ENCODE measurements at places on chromosomes 4 and X.

GRCh38 chrX:27276751-27277150 is 186.4 kb downstream of the PPP4R3C start:
- DNase-seq = no peak

- DNase-seq = no peak
Observed at GRCh38 chrX:103101299-103102042, 8.5 kb upstream of the NXF3 start.

- no peak for DNase-seq
Observed at GRCh38 chrX:5876984-5877596, 351.6 kb downstream of the NLGN4X start.

- DNase-seq = no peak
Observed at GRCh38 chrX:152652060-152652459, 14.4 kb downstream of the GABRQ start.

DNA sequence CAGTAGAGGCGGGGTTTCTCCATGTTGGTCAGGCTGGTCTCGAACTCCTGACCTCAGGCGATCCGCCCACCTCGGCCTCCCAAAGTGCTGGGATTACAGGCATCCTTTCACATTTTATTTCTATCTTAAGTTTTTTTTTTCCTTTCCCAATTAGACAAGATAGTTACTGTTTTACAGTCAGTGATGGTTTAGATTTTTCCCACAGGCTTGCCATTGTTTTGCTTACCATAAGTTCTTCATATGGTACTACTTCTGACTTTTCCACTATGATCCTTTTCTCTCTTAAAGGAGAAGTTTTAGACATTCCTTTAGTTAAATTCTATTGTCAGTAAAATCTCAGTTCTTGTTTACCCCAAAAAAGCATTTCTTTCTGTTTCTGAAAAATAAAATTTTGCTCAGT is 462.6 kb downstream of the CENPC start:
- no peak for DNase-seq

DNA sequence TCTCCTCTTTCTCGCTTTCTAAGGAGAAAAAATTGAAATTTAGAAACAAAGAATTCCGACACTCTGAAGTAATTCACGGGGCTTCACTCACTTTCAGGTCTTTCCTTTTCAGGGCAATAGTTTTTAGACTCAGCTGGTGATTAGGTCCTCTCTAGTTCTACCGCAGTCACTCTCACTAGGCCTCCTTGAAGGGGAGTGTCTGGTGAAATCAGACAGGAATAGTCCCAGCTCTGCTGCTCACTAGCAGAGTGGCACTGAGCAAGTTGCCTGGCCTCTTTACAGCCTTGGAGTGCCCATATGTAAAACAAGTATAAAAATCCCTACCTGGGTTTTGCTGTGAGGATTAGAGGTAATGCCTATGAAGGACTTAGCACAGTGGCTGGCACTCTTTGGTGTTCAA is 64.1 kb downstream of the NEUROG2 start:
- no peak for DNase-seq

DNA sequence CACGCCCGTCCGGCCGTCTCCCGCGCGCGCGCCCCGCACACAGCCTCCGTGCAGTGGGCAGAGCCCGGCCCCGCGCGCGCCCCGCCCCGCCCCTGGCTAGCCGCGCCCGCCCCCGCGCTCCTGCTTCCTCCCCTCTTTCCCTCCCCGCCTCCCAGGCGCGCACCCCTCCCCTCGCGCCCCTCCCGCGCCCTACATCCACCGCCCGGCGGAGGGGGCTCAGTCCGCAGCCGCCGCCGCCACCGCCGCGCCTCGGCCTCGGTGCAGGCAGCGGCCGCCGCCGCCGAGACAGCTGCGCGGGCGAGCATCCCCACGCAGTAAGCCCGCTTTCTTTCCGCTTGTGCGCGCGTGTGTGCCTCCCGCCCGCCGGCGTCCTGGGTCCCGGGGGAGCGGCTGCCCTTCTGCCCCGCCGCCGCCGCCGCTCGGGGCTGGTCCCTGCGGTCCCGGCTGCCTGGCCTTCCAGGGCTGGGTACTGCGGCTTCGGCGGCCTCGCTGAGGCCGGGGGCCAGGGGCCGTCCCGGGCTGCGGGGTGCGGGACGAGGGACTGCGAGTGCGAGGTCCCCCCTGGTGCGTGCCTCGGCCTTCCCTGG is at the start of gene FHL1:
TSS of gene FHL1 (plus strand) at position 219 of the 587 bp plus-strand sequence.
- DNase-seq = no peak

GRCh38 chr4:5478697-5479096 is 229.7 kb downstream of the EVC2 start:
- no peak for DNase-seq

- no peak for DNase-seq
Observed at GRCh38 chrX:118530219-118530911, 34.8 kb downstream of the DOCK11 start.

DNA sequence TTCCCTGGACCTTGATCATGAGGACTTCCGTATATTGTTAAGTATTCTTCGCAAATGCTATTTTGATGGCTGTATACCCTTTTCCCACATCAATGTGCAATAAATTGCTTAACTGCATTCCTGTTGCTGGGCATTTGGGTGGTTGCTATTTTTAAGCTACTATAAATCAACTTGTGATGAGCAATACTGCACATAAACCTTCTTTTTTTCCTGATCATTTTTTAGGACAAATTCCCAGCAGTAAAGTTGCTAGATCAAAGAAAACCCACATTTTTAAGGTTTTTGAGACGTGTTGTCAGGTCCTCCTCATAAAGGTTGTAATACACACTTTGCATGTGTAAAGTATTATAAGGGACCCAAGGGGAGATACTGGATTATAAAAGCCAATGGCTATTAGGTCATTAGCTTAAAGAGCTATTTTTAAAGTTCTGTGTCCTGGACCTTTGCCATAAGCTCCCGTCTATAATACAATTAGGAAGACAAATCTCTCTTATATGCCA is 35.6 kb downstream of the LIMCH1 start:
- peak; percentile 34 for DNase-seq

- no peak for DNase-seq
Observed at GRCh38 chrX:94524867-94525266, 850.9 kb downstream of the FAM133A start.

DNA sequence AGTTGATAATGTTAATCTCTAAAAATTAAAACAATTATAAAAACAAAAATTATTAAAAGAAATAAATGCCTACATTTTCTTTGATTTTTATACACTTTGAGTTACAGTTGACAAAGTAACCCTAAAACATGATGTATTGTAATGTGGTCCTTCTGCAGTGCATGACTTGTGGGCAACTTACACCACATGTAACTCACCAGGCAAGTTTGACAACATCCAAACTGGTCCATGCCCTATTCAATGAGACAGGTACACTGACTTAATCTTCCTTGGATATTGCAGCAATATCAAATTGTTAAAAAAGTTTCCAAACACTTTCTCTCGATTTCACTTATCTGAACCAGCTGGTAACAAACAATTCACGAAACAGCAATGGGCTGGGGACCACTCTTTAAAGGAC is 81.5 kb downstream of the FTHL17 start:
- DNase-seq = no peak

DNA sequence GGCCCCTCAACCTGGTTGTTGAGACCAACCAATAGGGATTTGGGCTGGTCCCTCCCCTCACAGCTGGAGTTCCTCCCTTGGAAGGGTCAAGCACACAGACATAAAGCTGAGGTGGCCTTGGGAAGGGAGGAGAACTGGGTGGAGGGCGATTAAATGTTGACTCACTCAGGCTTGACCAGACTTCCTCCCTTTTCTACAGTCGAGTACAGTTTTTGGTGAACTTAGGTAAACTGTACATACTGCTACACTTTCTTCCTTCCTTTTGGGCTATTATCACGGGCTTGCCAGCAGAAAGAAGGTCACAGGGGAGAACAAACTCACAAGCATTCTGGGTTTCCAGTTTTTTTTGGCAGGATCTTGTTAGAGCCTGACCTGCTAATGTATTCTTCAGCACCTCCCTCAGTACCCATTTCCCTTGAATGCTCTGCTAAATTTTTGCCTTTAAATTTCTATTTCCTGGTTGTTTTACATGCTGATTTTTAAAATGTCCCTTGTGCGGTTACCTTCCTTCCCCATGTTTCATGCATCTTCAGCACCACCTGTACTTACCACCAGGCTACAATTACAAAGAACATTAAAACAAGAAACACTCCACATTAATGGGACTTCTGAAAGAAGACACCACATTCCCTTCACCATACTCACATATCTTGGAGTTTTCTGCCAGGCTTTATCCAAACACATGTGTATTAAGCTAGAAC is 135.2 kb upstream of the RASGEF1B start:
- DNase-seq = no peak

DNA sequence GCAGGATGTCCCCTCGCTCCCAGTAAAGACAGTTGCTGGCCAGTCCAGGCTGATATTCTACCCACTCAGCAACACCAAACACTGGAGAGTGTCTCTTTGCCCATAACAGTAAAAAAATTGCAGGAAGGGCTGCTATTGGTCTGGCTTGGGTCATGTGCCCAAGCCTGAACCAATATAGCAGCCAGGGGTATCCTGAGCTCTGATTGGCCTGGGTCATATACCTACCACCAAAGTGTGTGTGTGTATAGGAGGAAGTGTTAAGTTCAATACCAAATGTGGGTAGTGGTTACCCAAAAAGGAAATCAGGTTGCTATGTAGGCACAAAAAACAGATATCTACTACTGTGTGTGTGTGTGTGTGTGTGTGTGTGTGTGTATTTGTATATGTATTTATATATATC is 373.2 kb downstream of the BCOR start:
- no peak for DNase-seq

DNA sequence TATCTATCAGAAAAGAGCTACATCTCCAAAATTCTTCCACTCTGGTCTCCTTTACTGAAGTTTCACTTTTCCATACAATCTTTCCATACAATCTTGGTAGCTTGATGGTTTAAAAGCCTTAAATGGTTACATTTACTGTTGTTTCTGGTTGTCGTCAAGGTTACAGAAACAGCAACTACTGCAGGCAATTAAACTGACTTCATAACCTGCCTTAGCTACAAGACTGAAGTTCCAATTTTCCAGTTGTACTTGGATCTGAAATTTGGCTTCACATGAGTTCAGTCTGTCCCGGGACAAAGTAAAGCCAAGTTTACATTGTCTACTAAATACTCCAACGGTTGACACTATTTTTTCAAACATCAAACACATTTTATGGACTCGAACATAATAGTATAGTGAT is 326.4 kb downstream of the ANKRD50 start:
- no peak for DNase-seq

DNA sequence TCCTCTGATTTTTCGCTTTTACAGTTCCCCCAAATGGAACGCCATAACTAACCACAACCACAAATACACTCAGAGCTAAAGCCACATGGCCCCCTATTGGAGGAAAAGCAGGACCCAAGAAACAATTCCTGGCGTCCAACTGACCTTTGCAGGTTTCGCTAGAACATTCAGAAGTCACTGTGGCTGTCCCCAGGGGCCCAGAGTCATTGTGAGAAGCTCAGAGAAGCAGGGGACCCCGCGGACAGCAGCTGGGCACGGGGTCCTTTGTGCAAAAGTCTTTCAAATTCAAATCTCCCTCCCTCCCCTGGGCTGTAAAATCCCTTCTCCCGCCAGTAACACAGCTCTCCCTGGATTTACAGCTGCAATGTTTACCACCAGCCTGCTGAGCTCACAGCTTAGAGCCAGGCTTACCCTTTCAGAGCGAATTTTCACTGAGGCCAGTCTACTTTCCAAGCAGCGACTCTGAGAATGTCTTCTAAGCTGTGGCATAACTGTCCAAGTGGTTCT is 214.8 kb downstream of the CRLF2 start:
- DNase-seq = no peak

DNA sequence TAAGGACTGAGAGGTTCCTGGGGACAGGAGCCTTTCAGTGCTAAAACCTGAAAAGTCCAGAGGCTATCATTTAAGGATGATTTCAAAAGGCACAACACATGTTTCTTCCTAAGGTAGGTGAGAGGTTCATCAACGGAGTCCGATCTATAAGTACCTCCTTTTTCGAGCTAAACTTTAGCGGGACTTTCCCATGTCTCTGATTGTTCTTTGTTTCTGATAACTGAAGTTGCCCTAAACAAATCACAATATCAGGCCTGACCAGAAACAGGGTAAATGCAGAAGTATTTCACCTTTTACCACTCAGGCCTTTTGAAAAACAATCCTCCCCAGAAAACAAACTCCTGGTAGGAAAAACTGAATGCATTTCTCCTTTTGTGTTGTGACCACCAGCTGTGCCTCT is 17.6 kb downstream of the PIR start:
- DNase-seq = no peak

DNA sequence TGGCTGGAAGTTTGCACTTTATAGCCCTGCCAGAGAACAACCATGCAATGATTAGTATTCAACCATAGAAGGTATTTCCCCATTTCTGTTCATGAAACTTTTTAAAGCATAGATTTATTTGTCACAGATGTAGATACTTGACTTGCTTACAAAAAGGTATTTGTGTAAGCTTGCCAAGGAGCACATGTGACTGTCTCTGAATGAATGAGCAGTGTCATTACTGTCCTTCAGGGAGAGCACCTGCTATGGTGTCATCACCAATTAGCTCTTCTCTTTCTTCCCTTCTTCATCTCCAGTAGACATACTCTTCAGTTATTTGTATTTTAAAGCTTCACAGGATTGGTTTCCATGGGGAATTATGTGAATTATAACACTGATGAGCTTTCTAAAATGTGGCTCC is 1064.7 kb upstream of the GRIA3 start:
- DNase-seq = no peak

DNA sequence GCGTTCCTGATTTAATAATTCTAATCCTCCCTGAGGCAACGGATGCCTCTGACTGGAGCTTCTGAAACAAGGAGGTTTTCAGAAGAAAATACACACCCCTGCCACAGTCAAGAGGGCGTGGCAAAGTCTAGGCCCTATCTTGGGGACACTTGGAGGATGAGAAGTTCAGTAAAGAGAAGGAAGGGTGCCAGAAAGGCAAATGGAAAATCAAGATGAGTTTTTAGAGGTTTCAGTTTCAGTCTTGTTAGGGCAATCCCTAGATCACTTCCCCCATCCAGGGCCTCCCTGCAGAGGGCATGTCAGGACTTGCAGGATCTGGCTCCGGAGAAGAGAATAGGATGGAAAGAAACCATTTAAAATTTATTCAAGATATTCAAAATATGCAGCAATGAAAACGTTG is 28.5 kb upstream of the FGF2 start:
- no peak for DNase-seq

- DNase-seq = no peak
Observed at GRCh38 chr4:140098455-140099160, 55.4 kb downstream of the MAML3 start.

GRCh38 chrX:65726715-65727114 is 59.3 kb downstream of the MSN start:
- DNase-seq = no peak

DNA sequence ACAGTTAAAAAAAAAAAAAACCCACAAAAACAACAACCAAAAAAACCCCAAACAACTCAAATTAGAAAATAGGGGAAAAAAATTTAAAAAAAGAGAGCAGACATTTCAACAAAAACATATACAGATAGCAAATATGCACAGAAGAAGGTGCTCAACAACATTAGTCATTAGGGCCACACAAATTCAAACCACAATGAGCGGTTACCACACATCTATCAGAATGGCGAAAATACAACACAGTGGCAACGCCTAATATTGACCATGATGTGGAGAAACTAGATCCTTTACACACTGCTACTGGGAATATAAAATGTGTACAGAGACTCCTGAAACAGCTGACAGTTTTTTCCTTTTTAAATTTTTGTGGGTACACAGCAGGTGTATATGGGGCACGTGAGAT is 19.4 kb downstream of the LYAR start:
- no peak for DNase-seq

All from HS-27A (cell line).